ENCODE measurements at places on chromosomes 3 and 15.
A peak's percentile ranks its signal among the peaks of the same experiment; 100 is the strongest.

GRCh38 chr15:95591886-95592285, 738.6 kb upstream of the NR2F2 start:
- no peak for DNase-seq

GRCh38 chr15:78992416-78993256, 47.8 kb upstream of the CTSH start:
- no peak for DNase-seq

DNA sequence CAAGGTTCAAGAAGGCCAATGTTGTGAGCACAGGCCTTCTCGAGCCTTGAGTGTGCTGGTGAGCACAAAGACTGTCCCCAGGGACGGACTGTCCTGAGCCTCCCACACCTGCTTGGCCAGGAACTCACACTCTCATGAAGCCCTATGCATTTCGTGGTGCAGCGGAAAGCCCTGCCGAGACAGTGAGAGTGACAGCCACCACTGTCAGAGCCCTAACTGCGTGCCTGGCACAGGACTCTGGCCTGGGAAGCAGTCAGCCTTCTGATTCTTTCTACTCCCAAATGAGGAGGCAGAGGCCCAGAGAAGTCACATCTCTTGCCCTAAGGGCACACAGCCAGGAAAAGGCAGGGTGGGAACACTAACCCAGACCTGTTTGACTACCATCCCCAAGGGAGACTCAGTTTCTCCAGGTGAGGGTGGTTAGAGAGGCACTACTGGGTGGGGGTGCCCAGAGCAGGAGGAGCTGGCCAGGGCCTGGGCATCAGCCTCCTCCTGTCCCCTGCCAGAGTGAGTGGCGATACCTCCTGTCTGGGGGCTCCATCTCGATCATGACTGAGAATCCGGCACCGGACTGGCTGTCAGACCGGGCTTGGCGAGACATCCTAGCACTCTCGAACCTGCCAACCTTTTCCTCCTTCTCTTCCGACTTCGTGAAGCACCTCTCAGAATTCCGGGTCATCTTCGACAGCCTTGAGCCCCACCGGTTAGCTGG, 50.8 kb downstream of the SEMA3G start:
- no peak for DNase-seq

DNA sequence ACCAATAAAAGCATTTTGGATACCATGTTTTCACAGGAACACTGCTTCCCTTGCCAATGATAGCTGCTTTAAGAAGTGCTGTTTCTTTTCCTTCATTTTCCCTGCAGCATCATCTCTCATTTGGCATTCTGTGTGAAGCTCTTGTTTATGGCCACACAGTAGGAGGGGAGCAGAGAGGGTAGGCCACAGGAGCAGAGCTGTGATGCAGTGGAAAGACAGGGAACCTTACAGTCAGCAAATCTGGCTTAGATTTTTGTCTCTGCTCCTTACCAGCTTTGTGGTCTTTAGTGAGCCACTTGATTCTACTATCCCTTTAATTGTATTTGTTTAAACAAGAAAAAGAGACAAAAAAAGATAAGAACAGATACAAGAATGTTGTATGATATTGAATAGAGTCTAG, 138.7 kb downstream of the RPL22L1 start:
- no peak for DNase-seq

GRCh38 chr3:98730338-98730737, 32.8 kb upstream of the ST3GAL6 start:
- DNase-seq = peak; percentile 4

DNA sequence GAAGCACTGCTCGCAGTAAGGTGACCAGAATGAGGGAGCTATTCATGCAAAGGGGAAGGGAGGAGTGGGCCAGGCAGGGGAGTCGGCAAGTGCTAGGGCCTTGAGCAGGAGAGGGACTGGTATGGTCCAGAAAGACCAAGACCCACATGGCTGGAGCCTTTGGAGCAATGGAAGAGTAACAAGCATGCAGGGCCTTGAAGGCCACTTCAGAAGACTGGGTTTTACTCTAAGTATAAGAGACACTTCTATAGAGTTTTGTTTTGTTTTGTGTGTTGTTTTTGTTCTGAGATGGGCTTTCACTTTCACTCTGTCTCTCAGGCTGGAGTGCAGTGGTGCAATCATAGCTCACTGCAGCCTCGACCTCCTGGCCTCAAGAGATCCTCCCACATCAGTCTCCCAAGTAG, 42.0 kb downstream of the BFSP2 start:
- DNase-seq = peak; percentile 27

DNA sequence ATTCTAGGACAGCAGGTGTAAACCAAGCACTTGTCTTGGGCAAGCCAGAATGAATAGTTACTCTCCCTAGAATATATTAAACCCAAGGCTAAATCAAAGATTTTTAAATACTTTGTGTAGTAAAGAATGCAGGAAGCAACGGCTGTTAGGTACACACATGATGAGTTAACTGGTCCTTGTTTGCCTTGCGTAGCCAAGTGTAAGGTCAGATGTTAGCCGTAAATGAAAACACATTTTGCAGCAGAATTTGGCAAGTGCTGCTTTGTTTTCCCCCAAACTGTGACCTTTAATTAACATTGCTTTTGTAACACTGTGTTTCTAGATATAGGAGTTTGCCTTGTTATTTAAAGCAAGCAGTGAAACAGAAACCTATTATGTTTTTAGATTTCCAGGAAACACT, 368.7 kb downstream of the IL5RA start:
- no peak for DNase-seq

DNA sequence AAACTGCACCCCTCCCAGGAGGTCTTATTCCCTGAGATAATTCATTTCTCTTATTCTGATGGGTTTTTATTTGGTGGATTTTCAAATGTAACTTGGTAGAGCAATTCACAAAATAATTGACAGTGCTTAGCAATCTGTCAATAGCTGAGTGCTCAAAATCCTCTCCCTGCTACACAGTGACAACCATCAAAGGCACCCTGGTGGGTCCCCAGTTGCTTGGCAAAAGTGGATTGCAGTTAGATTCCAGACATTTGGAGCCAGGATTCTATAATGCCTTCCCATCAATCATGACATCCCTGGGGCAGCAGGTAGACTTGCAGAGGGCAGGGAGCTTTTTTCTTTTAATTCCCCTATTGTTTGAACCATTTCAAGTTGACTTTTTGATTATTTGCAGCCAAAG, 59.0 kb downstream of the FHIT start:
- no peak for DNase-seq

- no peak for DNase-seq
Observed at GRCh38 chr3:190193210-190193609, 72.5 kb upstream of the P3H2 start.

DNA sequence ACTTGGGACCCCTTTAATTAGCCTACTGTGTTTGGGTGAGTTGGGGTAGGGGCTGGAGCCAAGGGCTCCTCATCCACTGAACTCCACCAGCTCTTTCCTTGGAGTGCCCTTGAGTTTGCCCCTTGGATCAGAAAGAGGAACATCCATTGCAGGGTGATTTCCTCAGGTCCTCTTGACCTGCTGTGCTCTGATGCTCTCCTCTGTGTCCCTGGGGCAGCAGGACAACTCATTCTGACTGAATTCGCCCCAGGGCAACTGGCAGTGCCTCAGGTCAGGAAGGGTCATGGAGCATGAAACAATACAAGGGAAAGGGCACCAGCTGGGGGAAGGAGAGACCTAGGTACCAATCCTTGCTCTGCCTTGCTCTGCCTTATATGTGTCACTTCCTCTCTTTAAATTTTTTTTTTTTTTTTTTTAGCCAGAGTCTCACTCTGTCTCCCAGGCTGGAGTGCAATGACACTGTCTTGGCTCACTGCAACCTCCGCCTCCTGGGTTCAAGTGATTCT, 47.8 kb downstream of the BSN start:
- no peak for DNase-seq

- DNase-seq = no peak
Observed at GRCh38 chr15:35115155-35115725, 30.1 kb upstream of the NANOGP8 start.

- DNase-seq = peak; percentile 63
Observed at GRCh38 chr3:66816090-66816761, 181.9 kb upstream of the KBTBD8 start.

GRCh38 chr3:72100080-72100511, 315.1 kb upstream of the PROK2 start:
- peak; percentile 3 for DNase-seq

GRCh38 chr3:65037861-65038260, 350.1 kb upstream of the ADAMTS9 start:
- DNase-seq = no peak

DNA sequence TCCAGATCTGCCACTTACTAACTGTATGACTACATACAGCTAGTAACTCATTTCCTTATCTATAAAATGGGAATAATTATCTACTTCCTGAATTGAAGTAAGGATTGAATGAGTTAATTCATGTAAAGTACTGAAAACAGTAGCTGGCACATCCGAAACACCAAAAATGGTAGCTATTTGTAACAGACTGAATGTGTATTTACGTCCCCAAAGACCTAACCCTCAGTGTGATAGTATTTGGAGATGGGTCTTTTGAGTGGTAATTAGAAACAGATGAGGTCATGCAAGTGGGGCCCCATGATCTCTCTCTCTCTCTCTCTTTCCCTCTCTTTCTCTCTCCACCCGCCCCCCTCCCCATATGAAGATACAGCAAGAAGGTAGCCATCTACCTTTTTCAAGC, 146.2 kb downstream of the PLCH1 start:
- DNase-seq = no peak

DNA sequence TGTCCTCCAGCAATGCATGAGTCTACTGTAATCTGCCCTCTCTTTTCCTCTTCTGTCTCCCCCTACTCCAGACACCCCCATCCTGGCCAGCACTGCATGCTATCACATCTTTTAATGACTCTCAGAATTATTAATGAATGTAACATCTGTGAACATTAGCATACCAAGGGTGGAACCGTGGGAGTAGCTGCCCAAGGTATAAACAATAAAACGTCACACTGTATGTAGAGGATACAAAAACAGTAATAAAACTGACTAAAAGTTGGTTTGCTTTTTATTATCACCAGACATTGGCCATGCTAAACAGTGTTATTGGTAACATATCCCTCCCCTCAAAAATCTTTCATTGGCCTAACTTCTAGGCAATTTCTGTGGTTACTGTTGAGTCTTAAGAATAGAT, 24.7 kb downstream of the NUDT16 start:
- no peak for DNase-seq

DNA sequence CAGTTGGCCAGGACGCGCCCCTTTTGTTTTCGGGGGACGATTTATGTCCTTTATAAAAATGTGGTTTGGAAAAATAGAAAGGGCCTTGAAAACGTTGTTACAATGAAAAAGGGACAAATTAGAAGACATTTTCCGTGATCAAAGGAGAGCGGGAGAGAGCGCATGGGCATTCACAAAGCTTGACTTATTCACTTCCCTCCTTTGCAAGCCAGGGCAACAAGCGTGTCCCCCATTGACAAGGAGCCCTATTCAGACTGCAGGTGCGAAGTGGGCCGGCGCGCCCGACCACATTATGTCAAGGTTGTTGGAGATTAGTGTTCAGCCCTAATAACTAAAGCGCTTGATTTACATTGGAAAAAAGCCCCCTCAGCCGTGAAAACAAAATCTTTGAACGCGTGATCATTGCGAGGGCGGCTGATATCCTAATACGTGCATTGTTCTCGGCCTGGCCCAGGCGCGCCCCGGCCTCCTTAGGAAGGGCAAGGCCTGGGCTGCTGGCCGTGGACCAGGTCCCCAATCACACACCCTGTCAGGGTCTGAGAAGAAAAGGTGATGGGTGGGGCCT, 25.9 kb downstream of the ZIC4 start:
- no peak for DNase-seq

DNA sequence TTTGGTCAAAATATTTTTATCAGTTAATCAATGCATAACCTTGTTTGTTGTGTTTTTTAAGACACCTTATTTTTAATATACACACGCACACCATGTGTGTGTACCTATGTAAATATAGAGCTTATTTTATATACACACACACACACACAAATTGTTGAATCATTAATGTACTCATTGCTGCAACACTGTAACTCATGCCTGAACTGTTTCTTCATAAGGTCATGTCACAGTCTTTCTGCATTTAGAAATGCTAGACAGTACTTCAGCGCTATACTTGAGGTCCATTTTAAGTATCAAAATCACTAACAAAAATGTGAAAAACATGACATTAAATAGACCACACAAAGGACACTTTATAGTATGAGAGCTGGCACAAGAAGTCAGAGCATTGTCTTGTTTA, 589.4 kb downstream of the SI start:
- DNase-seq = no peak

DNA sequence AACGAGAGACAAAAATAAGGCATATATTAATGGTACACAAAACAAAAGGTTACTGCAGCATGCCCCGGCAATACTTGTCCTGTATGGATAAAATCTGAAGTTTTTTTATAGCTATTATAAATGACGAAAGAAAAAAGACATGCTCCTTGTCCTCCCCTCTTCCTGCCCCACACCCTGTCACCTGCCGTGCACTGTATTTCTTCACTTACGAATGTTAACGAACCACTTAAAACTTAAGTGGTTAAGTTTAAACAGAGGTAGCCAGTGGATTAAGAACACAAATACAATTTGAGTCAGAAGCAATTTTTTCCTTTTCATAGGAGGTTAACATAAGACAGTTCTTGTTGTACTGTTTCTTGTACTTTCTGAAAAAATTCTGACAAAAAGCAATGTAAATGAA, 799.1 kb upstream of the NECTIN3 start:
- DNase-seq = no peak

GRCh38 chr3:35946854-35947515, 307.7 kb downstream of the ARPP21 start:
- DNase-seq = no peak

DNA sequence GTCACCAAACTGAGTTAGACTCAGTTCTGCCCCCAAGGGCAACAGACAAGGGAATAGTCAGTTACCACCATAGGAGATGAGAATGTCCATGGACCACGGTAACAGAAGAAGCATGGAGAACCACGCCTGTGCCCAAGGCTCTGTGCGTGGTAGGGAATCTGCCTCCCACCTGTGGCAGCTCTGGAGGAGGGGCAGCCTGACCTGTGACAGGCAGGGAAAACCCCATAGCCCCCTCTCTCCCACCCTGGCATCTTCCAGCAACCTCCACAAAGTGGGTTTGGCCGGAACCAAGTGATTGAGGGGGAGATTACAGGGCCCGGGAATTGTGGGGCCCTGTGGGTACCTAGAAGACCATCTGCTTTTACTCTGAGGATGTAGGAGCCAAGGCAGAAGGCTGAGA, 14.3 kb upstream of the LTF start:
- no peak for DNase-seq

GRCh38 chr3:177778633-177779032, 581.4 kb upstream of the TBL1XR1 start:
- DNase-seq = peak; percentile 57

DNA sequence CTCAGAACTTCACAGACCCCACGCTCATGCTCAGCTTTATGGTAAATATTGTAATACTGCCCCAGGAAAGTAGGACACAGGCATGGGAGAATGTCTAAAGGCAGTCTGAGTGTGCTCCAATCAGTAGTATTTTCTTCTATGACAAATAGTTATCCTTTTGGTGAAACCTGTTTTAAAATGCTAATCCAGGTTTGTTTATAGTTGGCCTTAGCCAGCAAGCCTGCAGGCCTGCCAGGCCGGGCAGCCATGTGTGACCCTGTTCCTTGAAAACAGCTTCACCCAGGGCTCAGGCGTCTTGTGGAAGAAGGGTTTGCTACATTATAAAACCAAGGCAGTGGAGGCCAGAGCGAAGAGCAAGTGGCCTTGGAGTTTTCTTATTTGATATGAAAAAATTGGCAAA, 104.7 kb downstream of the SEMA6D start:
- no peak for DNase-seq
